CD4-positive, alpha-beta T cell treated with Interferon gamma for 1 hour (primary cell): ENCODE measurements at places on chromosomes 16 and 17.
A peak's percentile ranks its signal among the peaks of the same experiment; 100 is the strongest.

DNA sequence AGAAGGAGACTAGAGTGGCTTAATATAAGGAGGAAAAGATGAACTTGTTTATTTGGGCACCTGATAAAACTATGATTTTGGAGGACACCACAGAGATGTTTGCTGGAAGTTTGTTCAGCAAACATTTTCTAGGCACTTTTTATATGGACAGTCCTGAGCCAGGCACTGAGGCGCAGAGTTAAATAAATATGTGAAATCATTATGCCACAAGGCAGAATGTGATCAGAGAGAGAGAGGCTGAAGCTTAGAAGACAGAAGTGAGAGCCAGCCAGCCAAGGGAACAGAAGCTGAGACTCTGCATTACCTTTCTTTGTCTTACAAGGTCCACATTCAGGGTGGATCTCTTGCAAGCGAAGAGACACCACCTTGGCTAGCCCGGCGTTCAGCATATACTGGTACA is 21.4 kb downstream of the GTF3C1 start:
- DNase-seq = no peak

GRCh38 chr17:57875290-57876022 is 25.6 kb upstream of the MRPS23 start:
- no peak for DNase-seq

- peak; percentile 46 for DNase-seq
Observed at GRCh38 chr17:3843935-3844516, 2.0 kb downstream of the NCBP3 start.

GRCh38 chr16:21590796-21591195 is 8.6 kb upstream of the METTL9 start:
- no peak for DNase-seq

DNA sequence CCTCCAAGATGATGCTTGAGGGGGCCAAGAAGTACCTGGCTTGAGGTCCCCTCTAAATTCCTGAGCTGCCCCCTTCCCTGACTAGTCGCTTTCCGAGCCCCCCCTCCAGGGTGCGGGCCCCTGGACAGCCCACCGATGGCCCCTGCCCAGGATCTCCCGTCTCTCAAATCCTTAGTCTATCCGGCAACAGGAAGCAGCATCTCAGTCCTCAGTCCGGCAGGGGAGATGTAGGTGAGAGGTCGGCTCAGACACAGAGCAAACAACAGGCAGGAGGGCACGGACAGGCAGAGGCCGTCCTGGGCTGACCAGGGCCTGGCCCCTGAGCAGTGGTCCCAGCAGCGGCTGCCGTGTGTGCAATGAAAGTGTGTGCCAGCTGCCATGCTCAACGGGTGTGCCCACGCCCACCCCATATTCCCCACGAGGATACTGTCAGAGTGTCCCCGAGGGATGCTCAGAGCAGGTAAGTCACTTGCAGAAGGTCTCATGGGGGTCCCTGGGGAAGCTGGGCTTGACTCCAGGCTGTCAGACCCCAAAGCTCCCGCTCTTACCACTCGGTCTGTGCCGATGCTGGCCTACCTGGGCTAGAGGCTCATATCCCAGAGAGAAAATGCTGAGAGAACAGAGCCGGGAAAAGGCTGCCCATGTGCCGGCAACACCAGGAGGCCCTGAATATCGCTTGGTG is 7.2 kb downstream of the SLC43A2 start:
- DNase-seq = no peak

DNA sequence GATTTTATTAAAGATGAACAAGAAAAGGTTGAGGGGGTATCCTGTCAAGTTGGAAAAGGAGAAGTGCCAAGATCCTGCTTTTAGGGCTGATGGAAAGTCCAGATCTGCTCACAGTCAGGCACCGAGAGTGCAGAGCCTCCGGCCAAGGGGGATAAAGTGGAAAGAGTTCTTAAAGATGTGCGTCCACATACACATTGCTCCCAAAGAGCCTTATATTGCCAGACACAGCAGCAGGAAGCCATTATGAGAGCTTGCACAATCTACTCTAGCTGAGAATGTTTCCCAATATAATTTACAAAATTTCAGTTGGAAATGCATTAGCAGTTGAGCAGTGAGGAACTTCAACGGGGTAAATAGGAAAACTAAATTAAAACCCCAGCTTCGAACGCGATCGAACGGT is 95.6 kb downstream of the SALL1 start:
- no peak for DNase-seq

DNA sequence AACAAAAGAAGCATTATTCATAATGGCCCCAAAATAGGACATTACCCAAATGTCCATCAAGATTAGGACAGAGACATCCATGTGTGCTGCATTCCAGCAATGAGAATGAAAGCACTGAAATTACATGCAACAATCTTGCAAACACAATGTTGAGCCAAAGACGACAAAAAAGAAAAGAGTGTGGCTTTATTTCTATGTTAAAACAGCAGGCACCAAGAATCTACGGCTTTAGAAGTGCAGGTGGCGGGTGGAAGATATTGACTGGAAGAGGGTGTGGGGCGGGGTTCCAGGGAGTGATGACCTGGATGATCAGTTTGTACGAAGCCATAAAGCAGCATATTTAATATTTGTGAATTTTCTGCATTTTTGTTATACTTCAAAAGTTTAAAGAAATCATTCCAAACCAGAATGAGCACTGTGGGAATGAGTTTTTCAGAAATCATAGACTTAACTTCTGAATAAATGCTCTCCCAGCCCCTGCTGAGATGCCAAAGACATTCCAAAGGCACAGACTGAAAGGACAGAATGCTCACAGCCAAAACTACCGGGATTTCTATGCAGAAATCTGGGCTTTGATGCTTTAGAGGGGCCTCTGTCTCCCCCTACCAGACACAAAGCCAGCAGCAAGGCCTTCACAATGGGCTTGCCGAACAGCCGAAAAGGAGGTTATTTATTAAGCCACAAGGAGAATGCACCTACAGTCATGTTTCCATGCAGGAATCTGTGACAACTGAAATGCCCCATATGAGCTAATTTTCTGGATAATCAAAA is 361.6 kb downstream of the GRIN2A start:
- DNase-seq = no peak

GRCh38 chr17:78442648-78443218 is 64.3 kb downstream of the PGS1 start:
- peak; percentile 86 for DNase-seq

- no peak for DNase-seq
Observed at GRCh38 chr16:7450440-7450839, 117.8 kb downstream of the RBFOX1 start.

DNA sequence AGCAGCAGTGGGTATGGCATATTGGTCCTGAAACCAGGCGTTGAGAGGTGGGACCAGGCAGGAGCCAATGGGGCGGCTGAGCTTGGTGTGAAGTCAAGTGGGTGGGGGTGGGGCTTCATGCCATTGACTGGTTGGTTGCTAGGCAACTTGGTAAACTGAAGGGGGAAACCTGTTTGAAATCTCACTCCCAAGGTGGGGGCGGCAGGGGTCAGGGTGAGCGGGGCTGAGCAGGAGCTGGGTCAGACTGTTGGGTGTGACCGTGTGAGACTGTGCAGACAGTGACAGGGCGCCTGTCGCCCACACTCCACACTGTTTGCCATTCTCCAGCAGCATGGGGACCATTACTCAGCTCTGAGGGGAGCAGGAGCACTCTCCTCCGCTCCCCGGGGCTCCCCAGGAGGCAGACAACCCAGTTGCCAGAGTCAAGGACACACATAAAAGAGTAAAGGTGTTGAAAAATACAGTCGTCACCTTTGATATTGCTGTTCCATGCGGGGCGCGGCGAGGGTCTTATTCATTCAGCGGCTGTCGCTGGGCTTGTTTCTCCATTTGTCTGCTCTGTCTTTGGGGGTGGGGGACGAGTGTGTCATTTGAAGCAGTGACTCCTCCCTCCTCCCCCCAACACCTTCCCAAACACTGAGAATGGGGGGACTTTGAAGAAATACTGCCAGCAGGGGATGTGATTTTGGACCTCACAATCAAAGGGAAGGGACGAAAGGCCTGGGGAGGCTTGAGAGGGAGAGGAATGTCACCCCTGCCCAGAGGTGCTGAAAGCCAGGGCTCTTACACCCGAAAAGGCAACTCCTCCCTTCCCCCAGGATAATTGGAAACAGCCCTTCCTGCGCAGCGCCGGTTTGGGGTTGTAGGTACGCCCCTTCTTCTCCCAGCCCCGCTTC is 1.2 kb upstream of the EFNB3 start:
- DNase-seq = peak; percentile 28

- no peak for DNase-seq
Observed at GRCh38 chr17:31857920-31858641, 963 bp downstream of the COPRS start.

- DNase-seq = peak; percentile 69
Observed at GRCh38 chr17:1643293-1643998, 2.1 kb downstream of the SCARF1 start.

DNA sequence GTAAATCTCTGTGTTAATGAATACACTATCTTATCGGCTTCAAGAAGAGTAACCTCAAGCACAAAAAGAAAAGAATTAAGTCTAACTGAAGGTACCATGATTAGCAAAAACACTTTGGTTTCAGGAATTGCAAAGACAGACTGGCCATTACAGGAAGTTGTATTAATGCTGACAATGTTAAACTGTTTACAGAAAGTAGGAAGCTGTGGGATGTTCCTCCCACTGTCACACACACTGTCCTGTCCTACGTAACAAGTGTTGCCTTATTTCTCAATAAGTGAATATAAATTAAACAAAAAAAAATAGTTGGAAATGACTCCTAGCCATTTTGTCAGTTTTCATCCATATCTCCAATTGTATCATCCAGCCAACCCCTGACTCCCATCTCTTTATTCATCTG is 8.6 kb downstream of the GNA13 start:
- peak; percentile 18 for DNase-seq

DNA sequence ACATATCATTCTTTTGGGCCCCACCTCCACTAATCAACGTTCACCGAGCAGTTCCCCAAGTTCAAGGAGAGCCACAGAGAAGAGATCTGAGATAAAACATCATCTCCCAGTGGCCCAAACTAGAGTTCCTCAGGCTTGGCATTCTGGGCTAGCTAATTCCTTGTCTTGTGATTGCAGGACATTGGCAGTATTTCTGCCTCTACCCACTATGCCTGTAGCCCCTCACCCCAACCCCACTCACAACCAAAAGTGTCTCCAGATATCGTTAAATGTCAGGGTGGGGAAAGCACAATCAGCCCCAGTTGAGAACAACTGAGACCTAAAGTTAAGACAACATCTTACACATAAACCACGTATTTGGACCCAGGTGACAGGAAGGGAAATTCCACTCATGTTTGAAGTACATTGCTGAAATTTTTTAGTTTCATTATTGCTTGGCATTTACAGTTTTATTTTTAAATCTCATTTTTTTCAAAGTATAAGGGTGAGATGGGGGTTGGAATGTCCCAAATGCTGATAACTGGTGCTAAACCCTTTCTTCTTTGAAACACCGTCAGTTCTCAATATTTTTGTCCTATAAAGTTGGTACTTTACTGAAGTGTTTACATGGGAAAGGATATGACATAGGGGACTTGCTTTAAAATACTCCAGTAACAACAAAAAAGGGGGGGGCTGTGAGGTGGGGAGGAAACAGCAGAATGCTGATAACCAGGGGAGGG is 13.6 kb downstream of the ZC3H7A start:
- peak; percentile 54 for DNase-seq

- no peak for DNase-seq
Observed at GRCh38 chr17:27480699-27481098, 24.5 kb downstream of the KSR1 start.

DNA sequence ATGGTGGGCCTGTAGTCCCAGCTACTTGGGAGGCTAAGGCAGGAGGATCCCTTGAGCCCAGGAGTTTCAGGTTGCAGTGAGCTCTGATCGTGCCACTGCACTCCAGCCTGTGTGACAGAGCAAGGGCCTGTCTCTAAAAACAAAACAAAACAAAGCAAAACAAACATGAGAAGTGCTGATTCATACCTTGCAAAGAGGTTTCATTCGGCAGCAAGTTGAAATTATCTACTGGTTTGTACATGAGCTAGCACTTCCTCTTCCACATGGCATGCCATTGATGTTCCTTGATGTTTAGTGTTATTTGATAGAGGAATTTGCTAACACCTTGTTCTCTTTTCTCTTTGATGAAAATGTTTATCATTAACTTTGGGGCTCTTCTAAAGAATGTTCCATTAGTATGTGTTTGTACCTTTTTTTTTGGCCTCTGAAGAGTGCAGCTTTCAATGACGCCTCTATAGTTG is 50.6 kb downstream of the SPECC1 start:
- no peak for DNase-seq

DNA sequence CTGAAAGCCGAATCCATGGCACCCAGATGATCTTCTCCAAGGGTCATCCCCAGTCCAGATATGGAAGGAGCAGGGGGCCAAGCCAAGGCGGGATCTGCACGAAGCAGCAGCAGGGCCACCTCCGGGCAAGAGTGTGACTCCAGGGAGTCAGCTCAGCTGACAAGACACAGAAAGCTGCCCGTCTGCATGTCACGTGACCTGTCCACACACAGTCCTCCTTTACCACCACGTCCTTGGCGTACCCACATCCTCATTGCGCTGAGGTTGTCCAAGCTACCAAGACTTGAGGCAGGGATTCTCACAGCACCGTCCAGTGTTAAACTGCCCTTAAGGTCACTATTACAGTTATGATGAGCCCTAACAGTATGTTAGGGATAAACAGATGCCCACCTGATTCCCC is 11.3 kb upstream of the CYTH1 start:
- no peak for DNase-seq

DNA sequence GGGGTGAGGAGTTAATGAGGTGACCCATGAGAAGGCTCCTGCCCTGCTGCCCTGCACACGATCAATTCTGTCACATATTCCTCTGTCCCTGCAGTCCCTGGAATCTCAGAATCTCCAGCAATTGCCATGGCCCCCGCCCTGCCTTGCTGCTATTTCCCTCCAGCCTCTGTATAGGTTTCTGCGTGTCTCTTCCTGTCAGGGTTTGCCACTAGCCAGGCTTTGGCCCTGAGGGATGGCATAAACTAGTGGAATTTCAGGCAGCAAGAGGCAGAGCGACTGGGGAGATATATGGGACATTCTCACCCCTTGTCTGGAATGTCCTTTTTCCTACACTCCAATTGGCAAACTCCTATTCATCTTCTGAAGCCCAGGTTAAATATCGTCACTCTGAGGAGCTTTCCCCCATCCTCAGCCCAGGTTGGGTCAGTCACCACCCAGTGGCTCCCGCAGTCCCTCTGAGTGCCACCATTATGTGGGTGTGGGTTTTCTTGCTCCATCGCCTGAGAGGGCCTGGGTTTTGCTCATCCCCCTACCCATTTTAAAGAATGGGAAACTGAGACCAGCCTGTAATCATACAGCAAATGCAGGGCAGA is 15.5 kb upstream of the NATD1 start:
- DNase-seq = no peak

- no peak for DNase-seq
Observed at GRCh38 chr16:14121142-14121541, 50.0 kb downstream of the MRTFB start.
